Neuronal stem cell (in vitro differentiated cells): ENCODE measurements at places on chromosomes 1 and 21.

DNA sequence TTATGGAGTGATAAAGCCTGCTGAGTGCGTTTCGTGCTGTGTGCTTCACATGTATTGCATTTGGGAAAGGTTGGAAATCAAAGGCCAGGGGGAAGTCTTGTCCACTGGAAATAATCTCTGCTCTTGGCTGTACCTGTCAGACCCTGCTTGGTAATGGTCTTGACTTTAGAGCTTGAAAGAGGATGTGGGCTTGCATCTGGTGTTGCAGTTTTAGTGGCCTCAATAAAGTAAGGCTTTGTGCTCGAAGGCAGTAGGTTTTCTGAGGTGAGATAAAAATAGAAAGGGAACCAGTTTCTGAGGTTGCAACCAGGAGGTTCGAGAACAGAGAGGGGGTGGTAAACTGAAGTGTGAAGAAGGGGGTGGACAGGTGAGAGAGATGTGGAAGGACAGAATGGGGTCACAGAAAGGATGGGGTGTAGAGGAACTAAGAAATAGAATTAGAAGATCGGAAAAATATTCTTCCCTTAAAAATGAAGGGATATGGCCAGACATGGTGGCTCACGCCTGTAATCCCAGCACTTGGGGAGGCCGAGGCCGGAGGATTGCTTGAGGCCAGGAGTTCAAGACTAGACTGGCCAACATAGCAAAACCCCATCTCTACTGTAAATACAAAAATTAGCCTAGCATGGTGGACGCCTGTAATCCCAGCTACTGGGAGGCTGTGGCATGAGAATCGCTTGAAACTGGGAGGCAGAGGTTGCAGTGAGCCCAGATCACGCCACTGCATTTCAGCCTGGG, 1.5 kb downstream of the S100PBP start:
- DNase-seq, result no peak

DNA sequence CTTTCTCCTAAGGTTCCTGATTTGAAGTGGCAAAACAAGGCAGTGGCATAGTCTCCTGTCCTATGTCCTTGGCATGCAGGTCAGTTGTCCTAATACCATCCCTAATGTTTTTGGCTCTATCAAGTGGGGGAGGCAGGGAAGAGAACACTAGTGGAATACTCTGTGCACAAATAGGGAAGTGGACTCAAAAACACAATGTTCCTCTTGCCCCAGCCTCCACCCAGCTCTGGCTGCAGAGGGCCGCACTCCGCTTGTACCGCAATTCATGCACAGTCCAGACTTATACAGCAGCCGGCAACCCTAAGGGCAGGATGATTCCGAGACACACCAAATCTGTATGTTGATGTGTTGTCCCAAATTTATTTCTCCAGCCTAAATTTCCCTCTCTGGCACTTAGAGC, 14.5 kb downstream of the PLEKHO1 start:
- no peak for DNase-seq

DNA sequence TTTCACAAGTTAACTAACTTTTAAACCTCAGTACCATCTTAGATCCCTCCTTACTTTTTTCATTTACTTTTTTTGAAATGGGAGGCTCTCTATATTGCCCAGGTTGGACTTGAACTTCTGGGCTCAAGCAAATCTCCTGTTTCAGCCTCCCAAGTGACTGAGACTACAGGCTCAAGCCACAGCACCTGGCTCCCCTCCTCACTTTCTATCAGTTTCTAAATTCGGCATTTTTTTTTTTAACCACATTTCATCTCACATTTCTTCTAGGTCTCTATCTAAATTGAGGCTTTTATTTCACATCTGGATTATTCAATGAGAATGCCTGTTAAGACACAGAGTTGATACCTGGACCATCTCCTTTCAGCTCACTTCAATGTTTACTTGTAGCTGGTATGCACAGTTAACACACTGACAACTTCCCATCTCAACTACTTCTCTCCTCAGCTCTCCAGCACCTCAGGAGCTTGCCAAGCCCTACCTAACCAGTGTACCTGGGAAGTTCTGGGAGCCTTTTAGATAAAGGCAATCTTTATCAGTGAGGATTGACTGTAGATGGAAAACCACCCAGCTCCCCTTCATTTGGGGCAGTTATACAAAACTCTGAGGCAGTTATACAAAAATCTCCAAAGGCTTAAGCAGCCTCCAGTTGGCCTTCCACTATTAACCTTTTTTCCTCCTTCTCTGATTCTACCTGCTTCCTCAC, 3.4 kb downstream of the USP33 start:
- no peak for DNase-seq

- no peak for DNase-seq
These were observed 23.1 kb upstream of the HFM1 start for GRCh38 chr1:91427741-91428140.

GRCh38 chr1:70427976-70428375, 16.9 kb downstream of the CTH start:
- no peak for DNase-seq

DNA sequence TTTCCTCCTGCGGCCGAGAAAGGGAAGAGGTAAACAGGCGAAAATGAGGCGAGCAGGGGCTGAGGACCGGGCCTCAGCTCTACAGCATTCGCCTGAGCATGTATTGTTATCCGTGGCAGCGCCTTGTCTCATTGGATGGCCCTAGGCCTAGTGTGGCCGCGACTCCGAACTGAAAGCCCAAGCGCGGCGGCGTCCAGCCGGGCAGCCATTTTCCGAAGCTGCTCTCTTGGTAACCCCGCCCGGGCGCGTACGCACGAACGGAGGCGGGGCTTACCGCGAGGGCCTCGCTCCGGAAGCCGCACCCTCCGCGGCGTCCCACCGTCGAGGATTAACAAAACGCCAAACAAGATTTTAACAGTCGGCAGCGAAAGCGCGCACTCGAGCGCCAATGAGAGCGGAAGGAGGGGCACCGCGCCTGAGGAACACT, 797 bp upstream of the USP1 start:
- no peak for DNase-seq

DNA sequence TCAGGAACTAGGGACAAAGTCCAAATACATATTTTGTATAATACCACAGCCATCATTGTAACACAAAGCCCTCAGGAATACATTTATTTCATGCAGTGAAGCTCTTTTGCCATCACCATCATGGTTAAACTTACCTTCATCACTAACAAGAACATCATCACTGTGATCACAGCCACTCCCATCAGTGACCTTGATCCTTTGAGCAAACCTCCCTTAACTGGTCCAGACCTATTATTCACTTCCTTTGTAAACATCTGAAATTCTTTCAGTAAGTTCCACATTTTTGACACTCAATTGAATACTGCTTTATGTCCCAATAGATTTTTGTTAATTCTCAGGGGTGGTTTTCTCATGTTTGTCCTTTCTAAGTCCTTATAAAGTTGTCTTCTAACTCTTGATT, 16.2 kb upstream of the KPRP start:
- no peak for DNase-seq

DNA sequence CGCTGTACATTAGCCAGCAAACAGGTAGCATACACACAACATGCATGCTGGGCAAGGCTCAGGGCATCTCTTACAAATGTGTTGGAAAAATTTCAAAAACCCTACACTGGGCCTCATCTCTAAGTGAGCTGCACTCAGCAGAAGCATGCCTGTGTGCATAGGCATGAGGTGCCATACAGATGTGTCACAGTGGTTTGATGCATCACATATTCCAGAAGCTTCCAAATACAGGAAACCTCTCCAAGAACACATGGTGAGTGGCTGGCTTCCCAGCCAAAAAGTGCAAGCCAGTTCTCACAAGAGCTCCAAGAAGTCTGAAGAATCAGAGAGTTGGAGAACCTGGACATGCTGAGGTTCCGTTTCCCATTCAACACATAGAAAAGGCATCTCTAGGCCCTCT, 58.3 kb downstream of the CD46 start:
- no peak for DNase-seq

GRCh38 chr1:206107168-206107544, 10.0 kb downstream of the AVPR1B start:
- DNase-seq, result no peak

GRCh38 chr1:158810311-158810710, 20.8 kb upstream of the MNDA start:
- DNase-seq, result no peak

DNA sequence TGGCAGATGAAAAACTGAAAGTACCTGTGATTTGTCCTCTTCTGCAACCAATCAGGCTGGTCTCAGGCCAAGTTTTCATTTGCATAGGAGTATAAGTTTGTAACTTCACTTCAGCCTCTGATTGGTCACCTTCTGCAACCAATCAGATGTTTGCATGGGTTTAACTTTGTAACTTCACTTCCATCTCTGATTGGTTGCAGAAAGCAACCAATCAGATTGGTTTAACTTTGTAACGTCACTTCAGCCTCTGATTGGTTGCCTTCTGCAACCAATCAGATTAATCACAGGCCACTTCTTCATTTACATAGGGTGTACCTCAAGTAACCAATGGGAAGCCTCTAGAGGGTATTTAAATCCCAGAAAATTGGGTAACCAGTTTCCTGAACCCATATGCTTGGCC, 18.9 kb upstream of the TUT4 start:
- no peak for DNase-seq

DNA sequence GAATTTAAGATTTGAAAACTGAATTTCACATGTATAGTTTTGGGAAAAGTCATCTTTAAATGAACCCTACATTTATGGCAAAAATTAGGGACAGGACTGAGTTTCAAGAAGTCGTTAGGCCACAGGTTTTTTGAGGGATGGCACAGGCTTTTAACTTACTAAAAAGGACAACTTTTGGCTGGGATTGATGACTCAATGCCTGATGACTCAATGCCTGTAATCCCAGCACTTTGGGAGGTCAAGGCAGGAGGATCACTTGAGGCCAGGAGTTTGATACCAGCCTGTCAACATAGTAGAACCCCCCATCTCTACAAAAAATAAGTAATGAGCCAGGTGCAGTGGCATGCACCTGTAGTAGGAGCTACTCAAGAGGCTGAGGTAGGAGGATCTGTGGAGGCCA, 15.9 kb downstream of the UCK2 start:
- no peak for DNase-seq
